ENCODE measurements at places on chromosomes 5 and 9.

- no peak for DNase-seq
These were observed 186.2 kb upstream of the ELL2 start for GRCh38 chr5:96147866-96148265.

DNA sequence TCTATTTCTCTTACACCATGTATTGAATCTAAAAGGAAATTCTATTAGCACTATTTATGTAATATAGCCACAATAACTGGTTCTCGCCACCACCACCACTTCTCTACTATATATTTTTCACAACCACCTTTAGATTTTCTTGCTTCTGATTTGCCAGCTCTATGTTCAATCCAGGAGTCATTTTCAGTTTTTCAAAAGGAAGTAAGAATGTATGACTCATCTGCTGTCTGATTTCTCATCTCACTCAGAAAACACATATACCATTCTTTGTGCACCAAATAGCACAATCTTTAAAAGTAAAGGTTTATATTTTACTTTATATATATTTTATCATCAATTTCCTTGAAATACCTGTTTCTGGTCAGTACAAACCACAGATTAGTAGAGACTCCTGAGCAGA lies 1127.5 kb downstream of the TAF11L14 start:
- DNase-seq, result peak; percentile 10

- DNase-seq, result no peak
These were observed 389.0 kb upstream of the BRINP1 start for GRCh38 chr9:119758241-119758640.

- no peak for DNase-seq
These were observed 7.4 kb upstream of the GRAMD2B start for GRCh38 chr5:126415789-126416188.

Data from RWPE1 (cell line).